ENCODE measurements at places on chromosomes 1 and 21. TPM values are rescaled to one million over a fixed set of nuclear protein-coding genes. Genes with fewer than 3 reads are reported as not detected.

- DNase-seq: no peak
Measured at GRCh38 chr1:201681375-201681774, 142.4 kb downstream of the NAV1 start.

MIXL1 gene
- total RNA-seq: 0.68 TPM

DNA sequence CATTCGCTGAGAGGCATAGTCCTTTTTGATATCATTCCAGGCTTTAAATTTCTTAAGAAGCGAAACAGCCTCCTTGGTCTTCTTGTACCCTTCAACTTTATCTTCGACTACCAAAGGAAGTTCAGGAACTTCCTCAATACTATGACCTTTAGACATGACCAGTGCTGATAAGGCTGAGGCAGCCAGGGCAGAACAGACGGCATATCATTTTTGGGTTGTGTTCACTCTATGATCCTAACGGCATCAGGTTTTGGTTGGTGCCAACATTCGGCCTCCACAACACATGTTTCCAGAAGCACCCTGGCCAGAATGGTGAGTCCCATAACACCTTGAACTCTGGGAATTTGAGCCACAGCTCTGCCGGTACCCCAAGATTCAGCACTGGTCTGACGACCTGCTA, 31.4 kb upstream of the MYOC start:
- no peak for DNase-seq

- DNase-seq: no peak
Measured at GRCh38 chr1:40690771-40691537, 550 bp upstream of the NFYC start.

- DNase-seq: no peak
Measured at GRCh38 chr1:159921251-159921650, 4.1 kb downstream of the TAGLN2 start.

- DNase-seq: no peak
Measured at GRCh38 chr1:41331546-41331917, 29.7 kb upstream of the FOXO6 start.

CFAP45 gene
- total RNA-seq: 30.4 TPM

- no peak for DNase-seq
Measured at GRCh38 chr1:67729872-67730271, 44.9 kb downstream of the GADD45A start.

DCST2 gene
- 14.4 TPM for total RNA-seq

- DNase-seq: no peak
Measured at GRCh38 chr1:177471244-177471643, 300.5 kb downstream of the BRINP2 start.

DNA sequence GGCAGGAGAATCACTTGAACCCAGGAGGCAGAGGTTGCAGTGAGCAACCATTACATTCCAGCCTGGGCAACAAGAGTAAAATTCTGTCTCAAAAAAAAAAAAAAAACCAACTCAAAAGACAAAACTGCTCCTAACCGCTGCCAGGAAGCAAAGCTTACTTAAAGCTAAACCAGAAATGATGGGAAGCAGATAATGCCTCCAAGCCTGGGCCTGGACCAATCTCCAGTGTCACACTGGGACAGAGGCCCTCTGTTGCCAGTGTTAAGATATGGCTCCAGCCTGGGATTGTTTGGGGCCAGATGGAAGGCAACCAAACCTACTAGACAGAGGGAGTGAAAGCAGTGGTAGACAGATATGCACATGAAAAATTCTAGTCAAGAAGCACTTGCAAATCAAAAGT, 36.9 kb downstream of the NSL1 start:
- no peak for DNase-seq

SLC25A34 gene
- 2.5 TPM for total RNA-seq

DNA sequence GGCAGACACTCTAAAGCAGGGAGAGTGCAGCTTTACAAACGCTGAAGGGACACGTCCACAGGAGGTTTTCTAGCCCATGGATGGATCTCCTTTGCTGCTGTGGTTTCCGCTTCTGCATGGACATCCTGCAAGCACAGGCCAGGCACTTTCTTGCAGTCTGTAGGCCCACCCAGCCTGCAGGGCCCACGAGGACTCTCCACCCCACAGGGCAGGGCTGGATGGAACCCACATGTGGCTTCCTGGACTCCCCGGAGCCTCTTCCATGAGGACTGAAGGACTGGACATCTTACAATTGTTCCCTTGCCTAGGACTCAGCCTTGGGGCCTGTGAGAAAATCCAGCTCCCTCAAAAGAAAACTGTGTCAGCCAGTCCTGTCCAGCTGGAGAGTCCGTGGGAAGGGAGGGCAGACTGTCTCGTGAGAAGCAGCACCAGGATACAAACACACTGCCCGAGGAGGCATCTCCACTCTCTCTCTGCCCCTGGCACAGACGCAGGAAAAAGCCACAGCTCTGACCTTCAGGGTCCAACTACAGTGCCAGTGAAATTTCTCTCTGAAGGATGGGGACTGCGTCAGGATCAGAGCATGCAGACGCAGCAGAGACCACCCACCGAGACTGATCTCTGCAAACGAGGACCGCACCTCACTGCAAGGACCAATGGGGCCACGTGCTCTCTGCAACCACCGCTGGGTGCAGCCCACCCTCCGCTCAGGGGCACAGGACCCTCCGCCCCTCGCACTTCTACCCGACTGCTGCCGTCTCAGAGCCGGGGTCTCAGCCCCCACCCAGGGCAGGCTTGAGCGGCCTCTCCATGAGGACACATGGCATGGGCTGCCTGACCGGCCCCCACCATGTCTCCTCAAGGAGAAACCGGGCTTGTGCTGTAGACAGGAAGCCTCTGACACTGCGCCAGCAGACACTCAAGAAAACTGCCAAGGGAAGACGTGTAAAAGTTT, 130.1 kb downstream of the NPHP4 start:
- DNase-seq: no peak

- no peak for DNase-seq
Measured at GRCh38 chr1:41766546-41766945, 152.2 kb downstream of the HIVEP3 start.

IFNAR2 gene
- total RNA-seq: 13.1 TPM

SPATA17 gene
- total RNA-seq: 36.5 TPM

CFHR1 gene
- total RNA-seq: not detected

DNA sequence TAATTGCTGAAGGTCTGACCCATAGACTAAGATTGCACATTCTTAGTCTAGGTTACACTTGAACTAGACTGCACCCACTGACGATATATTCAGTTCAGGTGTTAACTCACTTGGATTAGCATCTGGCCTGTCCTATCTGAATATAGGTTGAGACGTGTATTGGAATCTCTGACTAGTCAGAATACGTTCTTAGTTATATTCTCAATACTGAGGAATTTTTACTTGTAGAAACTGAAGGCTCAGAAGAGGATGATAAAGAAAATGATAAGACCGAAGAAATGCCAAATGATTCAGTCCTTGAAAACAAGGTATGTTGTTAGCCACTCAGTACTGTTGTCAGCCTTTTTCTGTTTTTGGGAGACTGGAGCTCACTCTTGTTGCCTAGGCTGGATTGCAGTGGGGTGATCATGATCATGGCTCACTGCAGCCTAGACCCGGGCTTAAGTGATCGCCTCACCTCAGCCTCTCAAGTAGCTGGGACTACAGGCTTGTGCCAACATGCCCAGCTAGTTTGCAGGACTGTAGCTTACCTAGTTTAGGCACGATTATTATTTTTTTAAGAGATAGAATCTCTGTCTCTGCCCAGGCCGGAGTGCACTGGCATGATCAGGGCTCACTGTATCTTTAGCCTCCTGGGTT, 10.8 kb downstream of the CCDC17 start:
- no peak for DNase-seq

- no peak for DNase-seq
Measured at GRCh38 chr1:44500181-44501046, 95.4 kb downstream of the RNF220 start.
